ENCODE measurements at places on chromosomes 4 and X.

DNA sequence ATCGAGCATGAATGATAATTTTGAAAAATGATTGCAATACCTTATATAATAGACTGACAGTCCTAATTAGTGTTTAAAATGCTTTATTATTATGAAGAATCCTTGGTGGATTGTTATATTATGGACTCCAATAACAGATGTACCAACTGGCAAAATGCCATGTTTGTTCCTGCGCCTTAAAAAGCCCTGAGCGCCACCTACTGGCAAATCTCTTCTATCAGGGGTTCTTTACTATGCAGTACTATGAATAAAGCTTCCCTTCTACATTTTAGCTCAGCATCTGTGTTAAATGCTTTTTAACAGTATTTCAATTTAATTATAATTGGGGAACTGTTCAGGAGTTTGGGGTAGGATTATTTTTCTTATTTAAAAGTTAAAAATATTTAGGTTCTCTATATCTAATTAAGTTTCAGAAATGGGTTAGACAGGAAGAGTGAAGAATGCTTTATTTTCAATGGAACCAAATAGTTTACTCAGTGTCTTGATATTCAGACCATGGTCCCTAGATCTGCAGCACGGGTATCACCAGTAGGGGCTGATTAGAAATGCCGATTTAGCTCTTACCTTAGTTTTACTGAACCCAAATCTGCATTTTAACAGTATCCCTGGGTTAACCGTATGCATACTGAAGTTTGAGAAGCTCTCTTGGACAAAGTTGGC lies 20.0 kb downstream of the CFAP97 start:
- peak; percentile 79 for DNase-seq

DNA sequence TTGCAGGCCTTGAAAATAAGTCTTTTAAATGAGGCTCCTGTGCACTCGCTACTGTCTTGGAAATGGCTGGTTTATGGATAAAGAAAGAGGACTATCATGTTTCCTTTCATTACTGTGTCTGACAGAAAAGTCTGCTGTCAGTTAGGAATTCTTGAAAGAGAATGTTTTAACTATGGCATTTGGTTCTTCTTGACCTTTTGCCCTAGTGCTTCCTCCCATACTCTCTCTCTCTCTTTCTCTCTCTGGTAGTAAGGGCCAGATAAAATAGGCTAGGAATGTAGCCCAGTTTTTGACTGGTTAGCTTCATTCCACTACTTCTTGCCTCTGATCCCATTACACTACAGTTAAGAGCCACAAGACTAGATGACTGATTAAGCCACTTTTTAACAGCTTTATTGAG lies 29.8 kb downstream of the YY2 start:
- DNase-seq: no peak

DNA sequence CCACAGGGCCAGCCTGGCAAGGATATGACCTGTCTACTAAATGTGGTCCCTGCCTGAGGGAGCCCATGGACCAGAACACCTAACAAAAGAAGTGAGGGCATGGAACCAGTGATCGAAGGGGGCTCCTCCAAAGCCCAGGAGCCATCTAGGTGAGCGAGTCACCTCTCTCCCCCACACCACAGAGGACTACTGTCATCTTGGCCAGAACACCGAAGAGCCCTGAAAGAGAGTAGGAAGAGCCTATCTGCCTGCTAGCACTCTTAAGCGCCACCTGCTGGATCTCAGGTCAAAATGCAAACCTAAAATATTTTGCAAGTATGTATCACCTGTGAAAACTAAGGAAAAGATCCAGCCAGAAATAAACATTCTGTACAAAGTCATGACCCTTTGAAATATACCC lies 137.9 kb upstream of the ZXDB start:
- peak; percentile 10 for DNase-seq

DNA sequence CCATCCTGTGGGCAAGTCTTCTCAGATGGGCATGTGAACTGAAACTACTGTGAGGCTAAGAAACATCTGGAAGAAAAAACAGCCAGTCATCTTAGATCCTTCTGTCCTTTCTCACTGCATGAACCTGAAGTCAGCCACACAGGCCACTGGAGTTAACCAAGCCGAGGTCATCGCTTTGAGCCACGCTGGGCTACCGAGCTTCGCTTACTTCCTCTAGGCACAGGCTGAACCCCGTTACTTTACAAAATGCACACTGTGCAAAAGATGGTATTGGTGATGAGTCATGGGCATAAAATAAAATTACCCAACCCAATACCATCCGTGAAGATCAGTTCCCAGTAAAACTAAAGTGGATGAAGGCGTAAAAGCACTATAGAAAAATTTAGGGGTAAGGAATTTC lies 86.2 kb downstream of the MTMR1 start:
- no peak for DNase-seq

GRCh38 chrX:133670383-133670782 lies 255.1 kb upstream of the GPC4 start:
- DNase-seq: peak; percentile 22

GRCh38 chr4:78166622-78167021 lies 109.5 kb downstream of the FRAS1 start:
- no peak for DNase-seq

GRCh38 chr4:85210353-85210752 lies 243.9 kb upstream of the WDFY3 start:
- no peak for DNase-seq

DNA sequence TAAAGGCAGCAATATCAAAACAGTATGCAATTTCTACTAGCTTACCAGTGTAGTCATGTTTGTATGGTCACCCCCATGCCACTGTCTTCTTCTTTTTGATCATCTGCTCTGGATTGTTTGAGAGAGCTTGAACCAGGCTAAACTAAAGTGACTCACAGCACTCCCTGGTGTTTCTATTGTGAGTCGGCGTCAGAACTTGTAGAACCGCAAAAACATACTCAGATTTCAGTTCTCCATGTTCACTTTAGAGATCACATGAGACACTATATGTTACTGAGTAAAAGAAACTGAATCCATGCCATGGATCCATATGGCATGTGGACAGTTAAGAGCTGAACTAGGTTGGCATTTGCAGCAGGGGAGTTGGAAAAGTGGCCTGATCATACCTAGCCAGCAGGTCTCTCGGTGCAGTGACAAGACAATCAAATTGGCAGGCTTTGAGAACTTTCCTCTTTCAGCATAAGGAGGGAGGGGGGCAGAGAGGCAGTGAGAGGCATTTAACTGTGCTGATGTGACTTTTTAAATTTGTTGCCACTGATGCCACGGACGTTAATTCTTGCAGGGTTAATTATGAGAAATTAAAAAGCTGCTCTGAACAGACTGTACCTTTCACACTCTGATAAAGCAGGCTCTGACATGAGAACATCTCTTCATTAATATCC lies 88.4 kb downstream of the AFF2 start:
- DNase-seq: no peak

GRCh38 chrX:65925592-65925991 lies 114.3 kb downstream of the VSIG4 start:
- no peak for DNase-seq

DNA sequence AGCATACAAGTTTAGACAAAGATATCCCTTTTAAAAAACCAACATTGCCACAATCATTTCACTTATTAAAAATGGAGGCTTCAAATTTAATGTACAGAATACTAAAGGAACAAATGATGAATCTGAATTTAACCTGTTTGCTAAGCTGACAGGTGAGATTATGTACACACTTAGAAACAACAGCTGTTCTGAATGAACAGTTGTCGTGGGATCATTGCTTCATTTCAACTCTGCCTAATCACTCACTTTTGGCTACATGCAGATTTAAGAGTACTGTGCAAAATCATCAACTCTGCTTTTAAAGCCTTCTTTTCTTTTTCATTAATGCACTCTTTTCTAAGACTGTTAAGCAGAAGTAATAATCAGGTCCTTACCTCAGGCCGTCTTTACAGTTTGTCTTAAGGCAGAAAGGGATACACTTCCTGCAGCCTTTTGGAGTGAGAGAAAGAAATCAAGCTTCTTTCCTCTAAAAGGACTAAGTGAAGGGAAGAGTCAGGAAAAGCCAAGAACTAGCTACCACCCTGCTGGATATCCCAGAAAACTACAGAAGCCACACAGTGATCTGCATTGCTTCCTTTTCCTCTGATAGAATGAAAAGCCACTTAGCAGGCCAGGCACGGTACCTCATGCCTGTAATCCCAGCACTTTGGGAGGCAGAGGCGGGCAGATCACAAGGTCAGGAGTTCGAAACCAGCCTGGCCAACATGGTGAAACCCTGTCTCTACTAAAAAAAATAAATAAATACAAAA lies 54.7 kb upstream of the NPNT start:
- no peak for DNase-seq

- DNase-seq: no peak
Observed at GRCh38 chrX:118153270-118153669, 36.7 kb upstream of the KLHL13 start.

DNA sequence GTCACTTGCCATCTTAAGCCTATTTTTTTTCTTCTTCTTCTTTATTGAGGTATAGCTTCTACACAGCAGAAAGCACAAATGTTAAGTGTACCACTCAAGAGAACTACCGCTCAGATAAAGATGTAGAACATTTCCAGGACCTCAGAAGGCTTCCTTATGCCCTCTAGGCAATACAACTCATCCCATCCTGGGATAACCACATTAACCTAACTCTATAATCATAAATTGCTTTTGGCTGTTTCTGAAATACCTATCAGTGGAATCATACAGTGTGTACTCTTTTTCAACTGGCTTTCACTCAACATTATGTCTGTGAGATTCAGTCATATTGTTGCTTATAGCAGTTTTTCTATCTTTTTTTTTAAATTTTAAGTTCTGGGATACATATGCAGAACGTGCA lies 51.7 kb downstream of the ARFIP1 start:
- DNase-seq: no peak

- DNase-seq: no peak
Observed at GRCh38 chrX:74853255-74853654, 72.0 kb downstream of the NEXMIF start.

All from CD4-positive, alpha-beta T cell treated with Interleukin-4 for 4 hours (primary cell).